ENCODE measurements at places on chromosomes 4 and X.

- no peak for DNase-seq
Observed at GRCh38 chr4:74158466-74159142, 686 bp downstream of the MTHFD2L start.

DNA sequence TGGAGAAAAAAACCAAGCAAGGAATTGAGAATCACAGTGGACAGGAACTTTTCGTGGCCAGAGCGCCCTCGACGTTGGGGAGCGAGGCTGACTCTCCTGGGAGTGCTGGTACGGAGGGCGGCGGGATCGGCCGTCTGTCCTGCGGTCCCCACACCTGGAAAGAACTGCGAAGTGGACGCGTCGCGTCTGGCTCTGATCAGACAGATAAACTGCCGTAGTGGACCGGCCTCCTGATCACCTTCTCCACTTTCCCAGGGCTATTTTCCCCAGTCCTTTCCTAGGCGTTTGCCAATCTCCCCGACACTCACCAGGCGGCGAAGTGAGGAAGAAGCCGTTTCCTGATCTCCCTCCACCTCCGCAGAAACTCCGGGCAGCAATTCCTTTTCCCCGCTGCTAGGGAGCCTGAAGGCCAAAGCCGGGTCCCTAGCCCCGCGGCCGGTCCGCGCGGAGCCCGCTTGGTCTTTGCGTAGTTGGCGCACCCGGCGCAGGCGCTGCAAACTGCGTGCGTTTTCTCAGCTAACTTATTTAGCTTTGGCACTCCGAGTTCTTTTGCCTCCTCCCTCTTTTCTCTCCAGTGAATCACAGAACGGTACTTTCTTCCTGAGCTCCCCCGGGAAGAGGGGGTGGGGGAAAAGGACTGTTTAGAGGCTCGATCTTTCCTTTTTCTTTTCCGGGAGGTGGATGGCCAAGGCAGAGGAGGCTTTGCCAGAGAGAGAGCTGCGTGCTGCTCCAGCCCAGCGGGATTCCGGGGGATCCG, at the start of gene ARSJ:
ARSJ (minus strand) TSS at position 500 of the 757 bp plus-strand sequence. CDS start 813 bp downstream, outside the sequence.
- DNase-seq: peak; percentile 65

DNA sequence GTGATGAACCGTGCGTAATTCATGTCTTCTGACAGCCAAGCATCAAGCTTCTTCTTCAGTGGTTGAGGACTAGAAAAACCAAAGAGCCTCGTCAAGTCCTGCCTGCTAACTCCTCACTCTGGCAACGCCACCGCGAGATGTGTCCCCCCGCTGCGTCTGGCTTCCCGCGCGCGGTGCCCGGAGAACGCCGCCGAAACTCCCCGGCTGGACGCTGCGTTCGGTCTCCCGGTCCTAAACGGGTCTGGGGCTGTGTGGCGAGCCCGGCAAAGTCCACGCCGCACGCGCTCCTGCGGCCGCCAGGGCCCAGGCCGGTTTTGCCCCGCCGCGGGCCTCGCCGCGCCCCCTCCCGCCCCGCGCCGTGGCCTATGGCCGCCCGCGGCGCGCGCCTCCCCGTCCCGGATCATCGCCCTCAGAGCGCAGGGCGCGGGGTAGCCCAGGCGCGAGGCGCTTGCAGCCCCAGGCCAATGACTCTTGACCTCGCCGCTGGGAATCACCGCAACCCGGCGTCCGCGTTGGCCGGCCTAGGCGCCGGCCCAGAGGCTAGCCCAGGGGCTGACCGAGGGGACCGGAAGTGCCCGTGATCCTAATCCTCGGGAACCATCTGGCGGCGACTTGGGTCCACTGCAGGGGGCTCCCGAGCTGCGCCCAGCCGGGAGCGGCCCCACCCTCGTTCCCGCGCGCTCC, at the start of gene AADAT:
AADAT (minus strand) TSS at position 289 of the 684 bp plus-strand sequence; CDS start at position 23, 266 bp downstream.
- DNase-seq: peak; percentile 82

GRCh38 chrX:54178100-54178940, 4.7 kb downstream of the FAM120C start:
- DNase-seq: no peak

DNA sequence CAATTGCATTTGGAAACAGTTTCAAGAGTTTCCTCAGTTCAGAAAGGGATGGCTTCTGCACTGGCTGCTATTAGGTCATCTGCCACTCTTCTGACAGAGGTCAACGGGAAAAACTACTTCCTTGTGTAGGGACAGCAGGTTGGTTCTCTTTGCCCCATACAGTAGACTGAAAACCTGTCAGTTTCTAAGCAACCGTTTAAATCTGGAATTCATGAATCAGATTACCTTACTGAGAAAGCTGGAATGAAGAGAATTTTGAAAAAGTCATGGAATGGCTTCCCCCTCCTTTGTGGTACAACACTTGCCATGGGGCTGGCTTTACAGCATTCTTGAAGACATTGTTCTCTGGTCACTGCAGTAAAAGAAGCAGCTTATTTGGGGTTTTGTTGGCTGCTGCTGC, 240.3 kb downstream of the IL1RAPL2 start:
- no peak for DNase-seq

DNA sequence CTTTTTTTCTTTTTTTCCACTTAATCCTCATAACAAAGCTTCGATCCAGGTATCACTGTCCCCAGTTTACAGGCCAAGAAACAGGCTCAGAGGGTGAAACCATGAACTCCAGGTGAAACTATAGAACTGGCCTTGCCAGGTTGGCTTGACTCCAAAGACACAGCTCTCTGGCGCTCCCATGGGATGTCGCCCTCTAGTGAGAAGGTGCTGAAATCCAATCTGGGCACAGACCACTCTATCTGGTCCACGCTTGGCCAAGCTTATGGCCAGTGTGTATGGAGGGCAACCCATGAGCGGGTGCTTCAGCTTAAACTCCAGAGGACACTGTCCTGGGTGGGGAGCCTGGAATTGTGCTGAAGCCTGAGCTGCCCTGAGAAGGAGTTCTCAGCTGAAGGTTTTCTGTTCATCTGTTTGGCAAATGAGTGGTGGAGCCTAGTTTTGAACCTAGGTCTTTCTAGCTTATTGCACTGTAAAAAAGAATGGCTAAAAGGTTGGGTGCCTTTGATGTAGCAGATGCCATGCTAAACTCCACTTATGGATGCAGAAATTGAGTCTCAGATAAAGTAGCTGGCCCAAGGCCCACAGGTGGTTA, 70.5 kb downstream of the SEL1L3 start:
- DNase-seq: peak; percentile 58

GRCh38 chrX:139559383-139560042, 29.0 kb downstream of the F9 start:
- DNase-seq: peak; percentile 41

GRCh38 chr4:25358515-25359275, 18.4 kb upstream of the ANAPC4 start:
- DNase-seq: no peak

GRCh38 chr4:110442309-110442708, 33.6 kb upstream of the ENPEP start:
- DNase-seq: no peak

GRCh38 chr4:80266253-80266901, at the start of gene FGF5:
Gene FGF5 (plus strand): TSS chr4:80266664. CDS start chr4:80266825, 161 bp downstream.
- peak; percentile 41 for DNase-seq

- DNase-seq: no peak
Observed at GRCh38 chr4:41267997-41268396, 11.3 kb downstream of the UCHL1 start.

GRCh38 chrX:72308566-72309296, 3.0 kb upstream of the CITED1 start:
- peak; percentile 60 for DNase-seq

GRCh38 chr4:72283357-72283756, 251.6 kb downstream of the NPFFR2 start:
- no peak for DNase-seq

- DNase-seq: no peak
Observed at GRCh38 chr4:150217192-150217591, 138.9 kb downstream of the DCLK2 start.

- no peak for DNase-seq
Observed at GRCh38 chrX:133375615-133376340, 39.5 kb downstream of the GPC4 start.

DNA sequence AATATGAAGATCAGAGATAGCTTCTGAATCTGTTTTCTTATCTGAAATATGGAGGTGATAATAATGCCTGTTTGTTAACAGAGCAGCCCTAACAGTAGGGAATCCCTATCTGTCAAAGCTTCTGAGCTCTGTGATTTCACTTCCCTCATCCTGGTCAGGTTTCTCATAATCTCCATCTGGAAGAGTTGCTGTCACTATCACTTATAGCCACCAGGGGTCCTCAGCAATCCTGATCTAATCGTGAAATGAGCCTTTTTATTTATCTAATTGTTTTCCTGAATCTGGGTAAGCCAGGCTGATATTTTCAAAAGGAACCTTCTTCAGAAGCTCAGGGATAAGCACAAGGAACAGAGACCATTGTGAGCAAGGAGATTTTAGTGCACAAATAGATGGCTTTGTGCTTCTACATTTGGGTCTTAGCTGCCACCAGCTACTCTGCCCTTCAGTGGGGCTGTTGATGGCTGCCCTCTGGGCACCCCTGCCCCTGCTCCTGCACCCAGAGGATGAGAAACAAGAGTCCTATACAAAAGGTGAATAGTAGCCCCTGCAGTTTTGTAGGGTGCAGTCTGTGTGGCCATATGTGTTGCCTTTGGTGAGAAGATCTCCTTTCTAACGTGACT, 196.4 kb upstream of the RADX start:
- DNase-seq: peak; percentile 3

- DNase-seq: no peak
Observed at GRCh38 chr4:165369522-165369921, 9.3 kb upstream of the CPE start.

- no peak for DNase-seq
Observed at GRCh38 chrX:54564936-54565335, 34.9 kb downstream of the GNL3L start.

DNA sequence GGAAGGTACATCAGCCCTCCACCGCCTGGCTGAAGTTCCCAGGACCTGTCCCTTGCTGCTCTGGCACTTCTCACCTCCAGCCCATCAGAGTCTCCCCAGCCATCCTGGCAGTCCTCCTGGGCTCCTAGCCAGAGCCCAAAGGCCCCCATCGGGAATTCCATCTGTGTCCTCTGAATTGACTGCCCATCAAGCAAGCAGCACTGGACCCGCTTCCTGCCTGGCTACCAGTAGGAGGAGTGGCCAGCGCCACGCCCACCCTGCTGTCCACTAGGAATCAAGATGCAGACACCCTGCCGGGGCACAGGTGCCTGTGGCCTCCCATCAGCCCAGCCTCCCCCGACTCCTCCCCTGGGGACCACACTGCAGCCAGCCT, 47.2 kb downstream of the C4orf50 start:
- no peak for DNase-seq

GRCh38 chr4:82352825-82353366, 20.9 kb downstream of the HNRNPD start:
- DNase-seq: no peak

GRCh38 chr4:42768125-42768748, 111.3 kb upstream of the ATP8A1 start:
- peak; percentile 13 for DNase-seq

DNA sequence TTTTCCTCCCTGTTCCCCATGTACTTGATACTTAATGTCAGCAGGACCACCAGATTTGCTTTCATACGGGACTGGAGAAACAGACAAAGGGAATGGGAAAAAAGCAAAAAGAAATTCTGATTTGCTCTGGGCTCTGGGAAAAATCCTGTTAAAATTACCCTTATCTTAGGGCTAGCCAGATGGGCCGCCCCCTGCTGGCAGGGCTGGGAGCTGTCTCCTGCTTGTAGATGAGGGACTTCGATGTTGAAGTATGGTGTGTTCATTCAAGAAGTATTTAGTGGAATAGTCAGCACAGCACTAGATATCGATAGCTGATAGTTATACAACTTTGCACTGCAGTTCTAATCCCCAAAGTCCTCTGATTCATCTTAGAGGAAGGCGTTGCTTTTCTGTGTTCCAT, 45.8 kb downstream of the BCORL1 start:
- peak; percentile 55 for DNase-seq

DNA sequence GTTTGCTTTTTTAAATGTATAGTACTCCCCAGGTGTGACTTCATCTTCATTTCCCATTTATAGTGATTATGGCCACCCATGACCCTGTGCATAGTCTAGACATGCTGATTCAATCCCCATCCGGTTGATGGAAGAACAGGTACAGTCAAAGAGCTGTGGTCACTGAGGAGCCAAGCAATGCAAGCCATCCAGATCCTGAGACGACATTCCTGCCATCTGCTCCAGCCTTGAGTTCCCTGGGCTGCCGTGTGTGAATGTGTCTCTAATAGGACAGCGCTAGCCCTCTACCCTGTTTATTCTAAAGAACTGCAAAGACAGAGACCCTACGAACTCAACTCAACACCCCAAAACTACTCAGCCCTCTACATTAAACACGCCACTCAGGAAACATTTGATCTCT, 1.7 kb downstream of the KCNIP4 start:
- DNase-seq: no peak

DNA sequence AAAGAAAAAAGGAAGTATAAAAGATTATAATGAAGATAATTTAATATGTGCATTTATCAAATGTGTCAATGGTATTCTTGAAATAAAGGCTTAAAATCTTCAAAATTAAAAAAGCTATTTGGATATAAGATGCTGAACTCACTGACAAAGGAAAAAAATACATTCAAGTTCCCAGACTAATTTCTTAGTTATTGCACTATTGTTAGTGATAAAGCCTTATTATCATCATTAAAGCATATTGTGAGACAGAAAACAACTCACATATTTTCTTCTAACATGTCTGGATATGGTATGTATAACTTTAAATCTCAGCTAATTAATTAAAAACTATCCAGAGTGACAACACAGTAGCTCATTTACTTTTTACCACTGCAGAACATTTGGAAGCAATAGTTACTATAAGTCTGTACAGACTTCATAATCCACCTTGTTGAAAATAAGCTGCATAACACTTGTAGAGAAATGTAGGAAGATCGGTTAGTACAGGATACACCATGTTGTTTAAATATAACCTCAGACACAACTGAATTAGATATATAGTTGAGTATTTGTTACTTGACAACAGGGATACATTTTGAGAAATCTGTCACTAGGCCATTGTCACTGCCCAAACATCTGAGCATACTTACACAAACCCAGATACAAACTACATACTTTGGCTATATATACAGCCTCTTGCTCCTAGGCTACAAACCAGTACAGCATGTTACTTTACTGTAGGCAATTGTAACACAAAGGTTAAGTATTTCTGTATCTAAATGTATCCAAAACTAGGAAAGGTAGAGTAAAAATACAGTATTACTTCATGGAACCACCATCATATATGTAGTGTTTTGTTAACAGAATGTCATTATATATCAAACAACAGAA, 12.8 kb upstream of the FAM200B start:
- DNase-seq: no peak

GRCh38 chrX:1601768-1602085, 10.3 kb downstream of the AKAP17A start:
- no peak for DNase-seq

- no peak for DNase-seq
Observed at GRCh38 chr4:5018603-5019002, 655 bp downstream of the CYTL1 start.

- DNase-seq: no peak
Observed at GRCh38 chrX:134362560-134363089, 97.3 kb upstream of the HPRT1 start.

DNA sequence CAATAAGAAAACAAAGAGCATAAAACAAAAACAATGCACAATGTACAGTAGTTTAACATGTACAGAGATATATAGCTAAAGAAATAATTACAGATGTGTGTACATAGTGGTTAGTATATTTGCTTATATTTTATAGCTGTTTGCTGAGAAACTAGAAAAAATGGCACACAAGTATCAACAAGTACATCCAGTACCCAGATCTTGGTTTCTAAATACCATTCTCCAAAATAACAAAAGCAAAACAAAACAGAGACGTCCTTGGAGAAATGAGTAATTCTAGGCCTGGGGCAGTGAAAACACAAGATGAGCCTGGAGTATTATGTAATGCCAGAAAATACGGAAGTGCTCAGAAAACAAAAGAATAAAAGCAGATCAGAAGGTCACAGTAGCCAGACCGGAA, 189.6 kb downstream of the TMEM47 start:
- no peak for DNase-seq

GRCh38 chr4:184536881-184537248, 62.5 kb upstream of the IRF2 start:
- no peak for DNase-seq
